ENCODE measurements at places on chromosomes 12 and 14. TPM values are rescaled to one million over a fixed set of nuclear protein-coding genes. Genes with fewer than 3 reads are reported as not detected.

ANO4 gene
- 10.2 TPM for total RNA-seq

ARG2 gene
- total RNA-seq: 2.2 TPM

GDF3 gene
- total RNA-seq: not detected

B4GALNT3 gene
- not detected for total RNA-seq

PTPRO gene
- total RNA-seq: 0.18 TPM

NFE2 gene
- 0.28 TPM for total RNA-seq

RBP5 gene
- total RNA-seq: not detected

LMNTD1 gene
- total RNA-seq: 4.3 TPM

OR4Q2 gene
- total RNA-seq: not detected

TMEM179 gene
- not detected for total RNA-seq

MIPOL1 gene
- 5.9 TPM for total RNA-seq

STXBP6 gene
- 14.3 TPM for total RNA-seq

IFI27 gene
- not detected for total RNA-seq

STON2 gene
- total RNA-seq: not detected

ESPL1 gene
- total RNA-seq: 5.6 TPM

TAS2R10 gene
- 0.36 TPM for total RNA-seq

SERPINA12 gene
- not detected for total RNA-seq

ATG2B gene
- total RNA-seq: 22.0 TPM

BDKRB2 gene
- total RNA-seq: 73.1 TPM

RPL10L gene
- total RNA-seq: not detected

PRB2 gene
- total RNA-seq: not detected

PLEKHD1 gene
- total RNA-seq: not detected

PTPN6 gene
- under 0.01 TPM for total RNA-seq

AP1G2 gene
- 2.9 TPM for total RNA-seq

DCN gene
- total RNA-seq: 241 TPM

DEPDC4 gene
- total RNA-seq: 0.72 TPM

ACVRL1 gene
- 5.8 TPM for total RNA-seq

PTGR2 gene
- total RNA-seq: 2.8 TPM

BBS10 gene
- 15.8 TPM for total RNA-seq

ISCU gene
- 58.3 TPM for total RNA-seq

C12orf60 gene
- 1.1 TPM for total RNA-seq

YLPM1 gene
- 16.4 TPM for total RNA-seq

KRT77 gene
- not detected for total RNA-seq

LMO3 gene
- total RNA-seq: 1.7 TPM

TDRD9 gene
- total RNA-seq: 0.18 TPM

ZNF891 gene
- 0.56 TPM for total RNA-seq

NDRG2 gene
- 0.36 TPM for total RNA-seq

LRTM2 gene
- not detected for total RNA-seq

HCAR3 gene
- not detected for total RNA-seq

TPH2 gene
- not detected for total RNA-seq

CPM gene
- total RNA-seq: 8.8 TPM

OAS3 gene
- 4.4 TPM for total RNA-seq

PLD4 gene
- total RNA-seq: not detected

MLF2 gene
- 236 TPM for total RNA-seq

FOXN4 gene
- not detected for total RNA-seq

FLRT2 gene
- total RNA-seq: 11.1 TPM

DDX54 gene
- 24.4 TPM for total RNA-seq

KRT78 gene
- not detected for total RNA-seq

MBIP gene
- 9.3 TPM for total RNA-seq

OR4K14 gene
- not detected for total RNA-seq

BDKRB1 gene
- total RNA-seq: 56.5 TPM

GLI1 gene
- 1.4 TPM for total RNA-seq

CAPZA3 gene
- not detected for total RNA-seq

RTN1 gene
- 0.18 TPM for total RNA-seq

NYNRIN gene
- 1.7 TPM for total RNA-seq

GALNT9 gene
- under 0.01 TPM for total RNA-seq

BMP4 gene
- 2.8 TPM for total RNA-seq

GCH1 gene
- total RNA-seq: 0.56 TPM

Data from IMR-90 (cell line).